ENCODE measurements at places on chromosomes 3 and 15.

DNA sequence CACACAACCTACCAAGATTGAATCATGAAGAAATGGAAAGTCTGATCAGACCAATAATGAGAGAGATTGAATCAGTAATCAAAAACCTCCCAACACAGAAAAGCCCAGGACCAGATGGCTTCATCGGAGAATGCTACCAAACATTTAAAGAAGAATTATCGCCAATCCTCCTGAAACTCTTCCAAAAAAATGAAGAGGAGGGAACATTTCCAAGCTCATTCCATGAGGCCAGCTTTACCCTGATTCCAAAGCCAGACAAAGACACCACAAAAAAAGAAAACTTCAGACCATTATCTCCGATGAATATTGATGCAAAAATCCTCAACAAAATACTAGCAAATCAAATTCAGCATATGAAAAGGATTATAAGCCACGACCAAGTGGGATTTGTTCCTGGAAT is 94.1 kb downstream of the SENP2 start:
- DNase-seq, result no peak

DNA sequence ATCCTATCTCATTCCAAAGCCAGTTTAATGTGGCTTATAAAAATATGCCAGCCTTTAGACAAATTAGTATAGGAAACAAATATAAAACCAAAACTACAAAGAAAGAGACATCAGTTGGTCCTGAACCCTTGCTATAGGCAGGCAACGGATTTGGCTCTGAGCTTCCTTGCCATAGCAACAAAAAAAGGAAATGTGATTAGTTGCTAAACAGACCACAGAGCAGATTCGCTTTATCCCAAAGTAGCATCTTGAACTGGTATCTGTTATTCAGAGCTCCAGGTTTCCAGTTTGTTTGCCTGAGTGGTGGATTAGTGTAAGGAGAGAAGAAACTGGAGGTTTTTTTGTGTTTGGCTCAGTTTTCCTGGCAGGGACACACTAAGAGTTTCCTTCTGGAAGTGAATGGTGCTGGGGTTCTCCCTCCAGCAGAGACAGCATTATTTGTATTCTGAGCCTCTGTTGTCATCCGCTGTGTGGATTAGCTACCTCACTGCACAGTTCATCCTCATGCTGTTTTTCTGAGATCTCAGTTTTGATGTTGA is 44.1 kb downstream of the CHST2 start:
- DNase-seq, result no peak

DNA sequence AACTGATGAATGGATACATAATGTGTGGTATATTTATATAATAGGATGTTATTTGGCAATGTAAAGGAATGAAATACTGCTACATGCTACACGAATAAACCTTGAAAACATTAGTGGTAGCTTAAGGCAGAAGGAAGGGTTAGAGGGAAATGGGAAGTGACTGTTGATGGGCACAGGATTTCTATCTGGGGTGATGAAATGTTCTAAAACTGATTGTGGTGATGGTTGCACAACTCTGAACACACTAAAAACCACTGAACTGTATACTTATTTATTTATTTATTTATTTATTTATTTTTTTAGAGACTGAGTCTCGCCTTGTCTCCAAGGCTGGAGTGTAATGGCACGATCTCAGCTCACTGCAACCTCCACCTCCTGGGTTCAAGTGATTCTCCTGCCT is 24.8 kb upstream of the SHISA5 start:
- DNase-seq, result no peak

DNA sequence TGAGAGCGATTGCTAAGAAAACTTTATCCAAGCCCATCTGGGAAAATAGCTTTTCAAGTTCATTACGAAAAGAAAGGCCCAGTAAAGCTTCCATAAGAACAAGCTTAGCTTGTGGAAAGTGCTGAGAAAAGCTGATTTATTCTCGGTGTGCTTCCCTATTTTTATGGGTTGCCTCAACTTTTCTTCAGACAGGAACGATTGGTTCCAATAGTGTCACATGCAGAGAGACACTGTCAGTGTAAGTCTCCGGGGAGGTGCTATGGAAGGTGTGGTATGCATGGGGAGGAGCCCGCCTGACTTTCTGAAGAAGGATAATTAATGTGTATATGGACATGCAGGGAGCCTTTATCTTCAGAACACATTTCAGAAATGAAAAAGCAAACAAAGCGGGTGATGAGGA is 177.2 kb downstream of the SSR3 start:
- DNase-seq, result no peak

DNA sequence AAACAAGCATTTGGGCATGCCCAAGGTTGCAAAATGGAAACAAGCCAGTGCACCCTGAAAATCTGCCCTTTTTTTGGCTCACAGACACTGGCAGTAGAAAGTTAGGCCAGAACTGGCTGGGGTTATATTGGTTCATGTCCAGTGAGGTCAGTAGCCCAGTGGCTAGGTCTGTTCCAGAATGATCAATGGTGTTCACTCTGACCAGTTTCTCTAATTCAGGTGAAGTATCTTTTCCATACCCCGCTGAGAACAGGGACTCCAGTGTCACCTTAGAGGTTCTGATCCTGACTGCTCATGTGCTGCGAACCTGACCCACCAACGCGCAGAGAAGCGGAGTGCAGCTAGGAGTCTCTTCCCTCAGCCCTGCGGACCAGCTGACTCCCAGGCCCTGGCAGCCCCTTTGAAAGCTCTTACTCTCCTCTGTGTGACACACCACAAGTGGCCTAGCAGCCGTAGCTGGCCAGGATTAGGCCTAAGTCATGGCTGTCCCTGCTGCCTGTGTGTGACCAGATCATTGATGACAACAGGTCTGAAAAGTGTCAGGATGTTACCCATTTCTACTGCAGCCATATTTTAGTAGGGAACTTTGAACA is 123.5 kb downstream of the GHSR start:
- no peak for DNase-seq

DNA sequence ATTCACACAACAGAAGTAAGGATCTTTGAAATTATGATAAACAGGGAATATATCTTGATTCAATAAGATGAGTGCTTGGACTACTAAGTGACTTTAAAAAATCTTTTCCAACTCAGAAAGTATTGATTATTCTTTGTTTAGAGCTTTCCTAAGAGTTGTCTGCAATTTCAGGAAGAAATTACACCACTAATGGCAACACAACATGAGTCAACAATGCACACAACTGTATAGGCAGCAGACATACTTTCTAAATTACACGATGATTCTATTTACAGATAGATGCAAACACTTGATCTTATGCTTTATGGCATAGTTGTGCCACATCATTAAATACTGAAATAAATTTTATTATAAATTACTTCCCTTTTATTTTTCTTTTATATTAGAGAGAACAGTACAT is 4.4 kb downstream of the NAA50 start:
- DNase-seq, result no peak

GRCh38 chr3:162799910-162800309 is 1303.3 kb downstream of the OTOL1 start:
- DNase-seq, result no peak

DNA sequence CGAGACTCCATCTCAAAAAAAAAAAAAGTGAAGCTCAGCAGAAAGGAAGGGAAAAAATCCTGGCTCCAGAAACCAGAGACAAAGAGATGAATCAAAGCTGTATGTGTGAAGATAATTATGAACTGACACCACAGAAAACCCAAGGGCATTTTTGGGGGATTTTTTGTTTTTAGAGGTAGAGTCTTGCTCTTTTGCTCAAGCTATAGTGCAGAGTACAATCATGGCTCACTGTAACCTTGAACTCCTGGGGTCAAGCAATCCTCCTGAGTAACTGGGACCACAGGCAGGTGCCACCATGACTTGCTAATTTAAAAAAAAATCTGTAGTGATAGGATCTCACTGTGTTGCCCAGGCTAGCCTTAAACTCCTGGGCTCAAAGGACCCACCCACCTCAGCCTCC is 22.8 kb downstream of the HCLS1 start:
- DNase-seq, result no peak

- DNase-seq, result no peak
Observed at GRCh38 chr3:134430950-134431445, 54.8 kb downstream of the ANAPC13 start.

- no peak for DNase-seq
Observed at GRCh38 chr3:23004971-23005370, 198.2 kb upstream of the UBE2E2 start.

DNA sequence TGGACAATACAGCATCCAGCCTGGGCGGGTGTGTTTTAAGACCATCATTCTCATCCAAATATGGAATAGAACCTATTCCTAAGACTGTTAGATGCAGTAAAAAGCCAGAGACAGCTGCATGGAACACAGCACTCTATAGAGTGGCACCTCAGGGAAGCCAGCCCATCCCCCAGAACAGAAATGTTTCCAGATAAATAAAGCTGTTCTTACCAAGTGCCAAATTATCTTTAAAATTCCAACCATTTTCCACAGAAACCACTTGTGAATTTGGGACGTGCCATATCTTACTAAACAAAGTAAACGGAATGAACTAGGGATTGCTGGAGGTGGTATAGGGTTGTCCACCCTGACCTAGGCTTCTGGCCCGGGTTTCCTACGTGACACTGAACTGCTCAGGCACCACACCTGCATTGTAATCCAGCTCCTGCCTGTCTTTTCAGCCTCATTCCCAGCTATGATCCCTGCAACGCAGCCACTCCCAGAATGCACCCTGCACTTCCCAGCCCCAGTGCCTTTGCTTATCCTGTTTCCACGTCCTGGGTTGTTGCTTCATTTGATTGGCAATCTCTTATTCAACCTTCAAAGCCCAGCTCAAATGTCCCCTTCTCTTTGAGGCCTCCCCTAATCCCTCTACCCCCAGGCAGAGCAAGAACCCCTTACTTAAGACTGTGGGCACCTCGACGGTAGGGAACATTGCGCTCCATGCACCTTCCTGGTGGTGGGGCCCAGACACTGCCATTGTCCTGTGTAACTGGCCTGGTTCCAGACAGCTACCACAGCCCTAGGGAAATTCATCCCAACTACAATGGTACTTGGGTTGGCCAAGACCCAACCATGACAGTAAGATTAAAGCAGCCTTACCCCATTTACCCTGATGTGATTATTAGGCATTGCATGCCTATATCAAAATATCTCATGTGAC is 100.2 kb downstream of the IQSEC1 start:
- DNase-seq, result no peak

DNA sequence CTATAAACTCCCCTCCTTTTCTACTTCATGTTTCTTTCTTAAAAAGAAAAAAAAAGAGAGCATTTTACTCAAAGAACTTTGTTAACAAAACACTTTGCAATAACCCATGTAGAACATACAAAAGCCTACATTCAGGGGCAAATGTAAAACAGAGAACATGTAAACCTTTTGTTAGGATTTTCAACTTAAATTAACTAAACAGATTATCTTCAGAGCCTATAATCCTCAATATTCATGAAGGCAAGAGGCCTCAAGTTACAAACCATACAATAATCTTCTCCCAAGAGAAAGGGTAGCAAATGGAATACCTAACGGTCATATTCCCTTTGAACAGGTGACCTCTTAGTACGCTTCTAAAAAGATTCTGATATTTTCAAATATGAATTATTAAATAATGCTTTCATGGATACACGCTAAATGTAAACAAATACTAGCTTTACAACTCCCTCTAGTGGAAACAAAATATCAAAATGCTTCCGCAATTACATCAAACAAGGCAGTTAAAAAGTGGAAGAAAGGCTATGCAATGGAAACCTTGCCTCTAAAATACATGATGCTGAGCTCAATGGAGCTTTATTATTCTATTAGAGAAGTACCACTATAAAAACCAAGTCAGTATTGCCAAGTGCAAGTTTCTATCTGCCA is 9.9 kb downstream of the CEP152 start:
- DNase-seq, result no peak

DNA sequence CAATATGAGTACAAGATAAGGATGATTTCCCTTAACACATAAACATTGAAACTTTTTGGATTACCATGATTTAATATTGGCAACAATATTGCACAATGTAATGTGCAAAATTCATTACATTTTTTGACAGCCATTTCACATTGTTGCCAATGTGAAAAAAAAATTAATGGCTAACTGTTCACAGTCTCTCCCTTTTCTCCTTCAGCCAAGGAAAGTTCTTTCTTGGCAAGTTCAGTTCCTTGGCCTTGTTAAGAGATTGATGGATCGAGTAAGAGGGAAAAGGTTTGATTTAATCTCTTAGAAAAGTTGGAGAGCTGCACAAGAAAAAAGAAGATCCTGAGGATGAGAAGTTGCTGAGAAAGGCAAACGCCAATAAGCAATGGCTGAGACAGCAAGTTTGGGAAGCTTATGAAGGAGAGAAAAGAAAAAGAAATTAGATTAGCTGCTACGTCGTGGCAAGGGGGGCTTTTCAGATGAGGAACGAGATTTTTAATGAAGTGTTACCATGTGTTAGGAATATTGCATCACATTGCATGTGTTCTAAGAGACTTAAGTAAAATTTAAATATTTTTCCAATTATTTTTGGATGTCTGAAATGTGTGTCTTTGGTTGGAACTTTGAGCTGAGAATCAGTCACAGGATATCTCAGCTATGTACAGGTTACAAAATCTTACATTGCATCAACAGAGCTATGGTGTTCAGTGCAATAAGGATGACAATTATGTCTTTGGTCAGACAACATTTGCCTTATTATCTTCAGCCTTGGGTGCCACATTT is 61.4 kb upstream of the ZNF280D start:
- DNase-seq, result no peak

GRCh38 chr3:101873619-101874018 is 24.3 kb downstream of the NFKBIZ start:
- no peak for DNase-seq

DNA sequence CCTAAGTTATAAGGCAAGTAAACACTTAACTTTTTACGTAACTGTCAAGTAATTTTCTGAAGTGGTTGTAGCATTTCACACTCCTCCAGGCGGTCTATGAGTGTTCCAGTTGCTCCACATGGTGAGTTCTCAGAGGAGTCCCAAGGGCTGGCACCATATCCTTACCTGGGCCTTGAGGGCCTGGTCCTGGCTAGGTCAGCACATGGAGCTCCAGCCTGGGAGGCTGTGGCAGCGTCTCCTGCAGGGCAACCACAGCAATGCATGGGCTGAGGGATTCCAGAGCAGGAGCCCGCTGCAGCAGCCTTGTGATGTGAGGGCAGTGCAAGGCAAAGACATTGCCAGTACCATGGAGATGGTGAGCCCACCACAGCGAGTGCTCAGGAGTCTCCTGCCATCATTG is 32.2 kb upstream of the LYZL4 start:
- DNase-seq, result no peak

GRCh38 chr3:30435861-30436331 is 170.5 kb upstream of the TGFBR2 start:
- DNase-seq, result no peak

GRCh38 chr15:78327466-78327865 is 12.7 kb upstream of the CRABP1 start:
- DNase-seq, result no peak

GRCh38 chr15:64774037-64774628 is 1.3 kb downstream of the RBPMS2 start:
- no peak for DNase-seq

DNA sequence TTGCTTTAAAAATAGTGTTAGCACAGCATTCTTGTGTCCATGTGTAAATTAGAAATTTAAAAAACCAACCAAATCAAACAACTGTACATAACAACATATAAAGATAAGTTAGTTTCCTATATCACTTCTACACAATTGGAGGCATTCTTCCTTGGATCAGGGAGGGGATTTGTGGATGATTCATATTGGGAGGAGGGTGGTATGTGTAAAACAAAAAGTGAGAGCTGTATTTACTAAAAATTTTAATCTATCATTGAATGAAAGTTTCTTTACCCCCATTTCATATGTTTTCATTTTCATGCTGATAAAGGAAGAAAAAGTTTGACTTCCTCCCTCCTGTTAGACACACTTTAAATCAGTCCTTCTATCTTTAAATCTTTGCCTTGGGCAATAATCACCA is 325.0 kb downstream of the SATB1 start:
- no peak for DNase-seq
